NCI-H510A treated with DMSO at 0.1 percent for 48 hours (cell line): ENCODE measurements at places on chromosomes 6 and 20.

- peak; percentile 53 for DNase-seq
These were observed 17.3 kb downstream of the FKBP1A start for GRCh38 chr20:1375515-1375914.

GRCh38 chr20:34515484-34516246 is 557 bp upstream of the DYNLRB1 start:
- peak; percentile 83 for DNase-seq

- DNase-seq: no peak
These were observed 386.9 kb downstream of the CDH26 start for GRCh38 chr20:60345106-60345505.

DNA sequence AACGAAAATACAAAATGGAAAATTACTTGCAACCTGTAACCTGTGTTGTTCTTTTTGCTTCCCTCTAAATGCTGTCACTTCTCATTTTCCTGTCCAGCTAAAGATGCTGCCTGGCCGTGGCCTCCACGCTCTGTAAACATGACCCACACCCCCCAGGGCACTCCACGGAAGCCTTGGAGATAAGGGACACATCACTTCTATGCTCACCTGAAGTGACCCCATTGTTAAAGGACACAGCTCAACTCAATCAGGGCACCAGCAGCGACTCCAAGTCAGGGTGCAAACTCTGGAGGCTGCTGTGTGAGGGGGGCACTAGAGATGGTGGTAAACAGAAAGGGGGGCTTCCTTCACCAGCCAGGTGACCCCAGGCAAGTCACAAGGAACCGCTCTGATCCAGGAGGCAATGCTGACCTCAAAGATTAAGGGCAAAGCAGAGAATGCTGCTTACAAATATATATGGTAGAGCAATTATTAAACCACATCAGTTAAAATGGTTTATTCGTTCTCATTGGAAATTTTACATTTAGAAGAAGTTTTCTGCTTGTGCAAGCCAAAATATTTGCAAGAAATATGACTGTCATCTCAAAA is 13.2 kb downstream of the DIDO1 start:
- no peak for DNase-seq

DNA sequence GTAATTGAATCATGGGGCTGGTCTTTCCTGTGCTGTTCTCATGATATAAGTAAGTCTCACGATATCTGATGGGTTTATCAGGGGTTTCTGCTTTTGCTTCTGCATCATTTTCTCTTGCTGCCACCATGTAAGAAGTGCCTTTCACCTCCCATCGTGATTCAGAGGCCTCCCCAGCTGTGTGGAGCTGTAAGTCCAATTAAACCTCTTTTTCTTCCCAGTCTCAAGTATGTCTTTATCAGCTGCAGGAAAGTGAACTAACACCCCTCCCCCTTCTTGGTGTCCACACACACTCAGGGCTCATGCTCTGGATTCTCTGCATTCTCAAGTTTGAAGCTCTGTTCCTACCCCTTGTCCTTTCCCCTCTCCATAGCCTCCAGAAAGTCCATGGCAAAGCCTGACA is 107.1 kb downstream of the THBS2 start:
- DNase-seq: no peak

DNA sequence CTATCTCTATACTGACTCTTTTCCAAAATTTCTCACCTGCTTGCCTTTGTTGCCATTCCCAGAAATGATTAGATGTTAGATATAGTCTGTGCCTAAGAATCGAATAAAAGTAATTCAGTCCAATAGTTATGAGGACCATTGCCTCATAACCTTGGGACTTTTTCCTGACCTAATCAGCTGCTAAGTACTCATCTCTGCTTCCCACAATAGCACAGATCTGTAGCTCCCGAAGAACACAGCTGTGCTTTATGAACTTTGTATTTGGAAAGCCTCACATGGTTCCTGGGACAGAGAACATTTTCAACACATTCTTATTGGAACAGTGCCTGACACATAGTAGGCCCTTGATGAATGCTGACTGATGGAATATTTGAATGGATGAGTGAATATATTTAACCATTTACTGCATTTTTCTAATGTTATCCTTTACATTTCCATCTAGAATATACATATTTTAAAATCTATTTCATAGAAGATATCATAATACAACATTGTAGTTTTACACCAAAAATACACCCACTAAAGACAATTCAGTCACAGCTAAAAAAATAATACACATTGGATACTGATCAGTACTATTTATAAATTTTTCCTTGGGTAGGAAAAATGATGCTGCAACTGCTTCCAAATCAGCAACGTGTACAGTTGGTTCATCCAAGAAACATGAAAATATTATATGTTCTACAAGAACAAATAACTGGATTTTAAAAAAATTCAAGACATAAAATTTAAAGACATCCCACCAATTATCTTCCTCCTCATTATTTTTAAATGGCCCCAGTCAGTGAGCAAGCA is 53.9 kb downstream of the HS3ST5 start:
- DNase-seq: no peak

DNA sequence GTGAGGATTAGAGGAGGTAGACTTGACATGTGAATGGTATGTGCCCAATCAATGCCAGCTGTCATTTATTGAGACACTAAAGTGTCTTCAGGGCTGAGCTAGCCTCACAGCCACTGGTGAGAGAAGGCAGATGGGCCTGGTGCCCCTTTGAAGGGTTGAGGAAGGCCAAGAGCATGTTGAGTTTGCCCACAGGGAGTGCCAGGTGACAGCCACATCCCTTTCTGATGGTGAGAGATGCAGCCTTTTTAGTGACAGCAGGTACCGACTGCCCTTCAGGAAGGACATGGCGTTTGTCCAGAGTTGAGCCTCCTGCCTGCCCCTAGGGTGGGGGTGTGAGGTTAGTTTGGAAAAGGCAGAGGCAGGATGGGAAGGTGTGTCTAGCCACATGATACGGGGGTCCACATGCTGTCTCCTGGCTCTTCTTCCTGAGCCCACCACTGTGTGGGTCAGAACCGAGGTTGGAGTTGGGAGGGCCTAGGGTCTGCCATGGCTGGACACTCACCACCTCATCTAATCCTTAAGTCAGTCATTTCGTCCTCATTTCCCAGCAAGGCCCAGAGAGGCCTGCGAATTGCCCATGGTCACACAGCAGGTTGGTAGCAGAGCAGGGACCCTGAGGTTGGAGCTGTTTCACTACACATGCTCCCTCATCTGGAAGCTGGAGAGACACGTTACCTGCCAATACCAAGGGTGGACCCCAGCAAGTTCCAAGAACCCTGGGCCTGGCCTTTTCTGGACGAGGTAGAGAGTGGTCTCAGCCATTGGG is 32.5 kb downstream of the SPDEF start:
- no peak for DNase-seq

- no peak for DNase-seq
These were observed 93.7 kb downstream of the DST start for GRCh38 chr6:56549014-56549413.

DNA sequence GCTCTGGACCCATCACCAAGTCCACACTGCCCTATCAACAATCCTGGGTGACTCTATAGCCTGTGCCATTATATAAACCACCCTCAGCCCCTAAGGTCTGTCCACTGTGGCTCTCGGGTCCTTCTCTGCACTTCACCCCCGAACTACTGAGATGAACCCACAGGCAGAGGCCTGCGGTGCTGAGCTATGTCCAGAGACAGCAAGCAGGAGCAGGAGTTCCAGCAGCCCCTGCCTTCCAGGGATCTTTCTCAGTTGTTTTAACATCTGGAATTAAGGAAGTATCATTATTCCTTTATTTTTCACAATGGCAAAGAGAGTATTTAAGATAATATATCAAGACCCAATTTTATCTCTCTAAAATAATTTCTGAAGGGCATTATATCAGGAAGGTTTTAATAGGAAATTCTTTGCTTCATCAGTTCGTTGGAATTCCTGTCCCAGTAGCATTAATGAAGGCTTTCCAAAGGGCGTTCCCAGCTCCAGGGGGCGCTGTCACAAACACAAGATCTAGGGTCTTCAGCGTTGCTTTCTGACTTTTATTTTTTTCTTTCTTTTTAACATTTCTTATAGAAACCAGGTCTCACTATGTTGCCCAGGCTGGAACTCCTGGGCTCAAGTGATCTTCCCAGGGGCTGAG is 27.3 kb downstream of the RRBP1 start:
- DNase-seq: no peak

- DNase-seq: no peak
These were observed 10.3 kb upstream of the TCP11 start for GRCh38 chr6:35151466-35151865.

DNA sequence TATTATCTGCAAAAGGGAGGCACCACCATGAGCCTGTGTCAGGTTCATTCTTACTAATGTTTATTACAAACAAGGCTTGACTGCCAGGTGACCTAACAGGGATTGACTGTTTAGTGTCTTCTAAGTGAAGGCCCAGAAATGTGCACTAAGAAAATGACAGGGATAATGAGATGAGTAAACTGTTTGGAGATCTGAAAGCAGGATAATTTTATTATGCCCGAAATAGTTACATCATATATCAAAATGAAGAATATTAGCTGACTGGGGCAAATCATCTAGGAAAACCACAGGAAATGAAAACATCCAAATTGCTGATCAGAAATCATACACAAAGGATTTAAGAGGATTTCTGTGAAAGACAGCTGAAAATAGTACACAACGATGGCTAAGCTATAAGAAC is 516.7 kb downstream of the HDGFL1 start:
- DNase-seq: no peak

- no peak for DNase-seq
These were observed 124.6 kb downstream of the SYCP2 start for GRCh38 chr20:59808729-59809381.

DNA sequence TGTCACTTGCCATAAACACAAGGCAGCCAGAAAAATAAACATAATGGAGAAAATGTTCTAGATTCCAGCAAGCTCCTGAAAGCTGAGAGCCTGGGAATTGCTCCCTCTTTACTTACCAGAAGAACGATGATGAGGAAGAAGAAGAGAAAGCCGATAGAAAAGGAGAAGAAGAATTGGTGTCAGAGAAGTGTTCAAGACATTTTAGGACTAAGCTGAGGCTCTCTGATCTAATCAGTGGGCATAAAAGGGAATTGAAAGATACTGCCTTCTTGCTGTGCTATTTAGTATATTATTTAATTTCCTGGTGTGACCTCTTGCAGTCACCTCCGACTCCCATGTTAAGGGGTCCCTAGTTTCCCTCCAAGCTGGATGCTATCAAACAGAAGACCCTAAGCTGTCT is 316.6 kb upstream of the JARID2 start:
- DNase-seq: no peak

- DNase-seq: no peak
These were observed 598.5 kb upstream of the IRAK1BP1 start for GRCh38 chr6:78268591-78269452.

DNA sequence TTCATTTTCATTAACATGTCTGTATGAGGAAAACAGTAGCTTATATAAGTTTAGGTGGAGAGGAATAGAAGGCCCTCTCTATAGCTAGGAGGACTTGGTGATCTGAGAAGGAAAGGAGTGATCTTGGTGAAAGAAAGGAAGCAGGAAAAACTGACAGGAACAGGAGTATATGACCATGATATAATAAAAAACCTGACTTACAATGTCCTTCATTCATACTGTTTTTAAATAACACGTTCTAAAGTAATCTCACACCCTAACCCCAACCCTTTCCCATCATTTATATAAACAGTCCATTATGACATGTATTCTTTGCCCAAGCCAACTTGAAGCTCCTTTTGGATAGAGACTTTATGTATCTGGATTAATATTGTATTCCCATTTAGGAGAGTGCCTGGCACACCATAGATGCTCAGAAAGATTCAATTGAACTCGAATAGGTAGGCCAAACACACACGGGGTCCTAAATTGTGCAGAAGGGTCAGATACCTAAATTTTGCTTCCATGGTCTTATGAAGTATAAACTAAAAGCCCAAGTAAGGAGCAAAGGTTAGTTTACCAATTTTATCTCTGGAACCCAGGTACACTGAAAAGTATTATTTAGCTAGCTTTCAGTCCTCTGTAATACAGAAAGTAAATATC is 75.9 kb downstream of the OR2B2 start:
- no peak for DNase-seq

DNA sequence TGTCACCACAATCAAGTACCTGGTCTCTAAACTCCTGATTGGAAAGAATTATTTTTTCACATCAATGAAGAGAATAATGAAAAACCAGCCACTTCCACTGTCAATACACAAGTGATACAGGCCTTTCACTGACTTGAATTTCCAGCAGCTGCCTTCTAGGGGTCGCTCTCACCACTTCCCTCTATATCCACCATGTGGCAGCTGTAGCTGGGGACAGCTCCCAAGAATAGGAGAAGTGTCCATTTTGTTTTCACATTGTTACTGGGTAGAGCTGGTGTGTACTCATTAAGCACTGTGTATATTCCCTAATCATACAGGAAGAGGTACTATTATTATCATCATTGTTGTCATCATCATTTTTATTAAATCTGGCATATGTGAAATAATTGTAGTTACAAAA is 438.4 kb upstream of the SPTLC3 start:
- peak; percentile 84 for DNase-seq

DNA sequence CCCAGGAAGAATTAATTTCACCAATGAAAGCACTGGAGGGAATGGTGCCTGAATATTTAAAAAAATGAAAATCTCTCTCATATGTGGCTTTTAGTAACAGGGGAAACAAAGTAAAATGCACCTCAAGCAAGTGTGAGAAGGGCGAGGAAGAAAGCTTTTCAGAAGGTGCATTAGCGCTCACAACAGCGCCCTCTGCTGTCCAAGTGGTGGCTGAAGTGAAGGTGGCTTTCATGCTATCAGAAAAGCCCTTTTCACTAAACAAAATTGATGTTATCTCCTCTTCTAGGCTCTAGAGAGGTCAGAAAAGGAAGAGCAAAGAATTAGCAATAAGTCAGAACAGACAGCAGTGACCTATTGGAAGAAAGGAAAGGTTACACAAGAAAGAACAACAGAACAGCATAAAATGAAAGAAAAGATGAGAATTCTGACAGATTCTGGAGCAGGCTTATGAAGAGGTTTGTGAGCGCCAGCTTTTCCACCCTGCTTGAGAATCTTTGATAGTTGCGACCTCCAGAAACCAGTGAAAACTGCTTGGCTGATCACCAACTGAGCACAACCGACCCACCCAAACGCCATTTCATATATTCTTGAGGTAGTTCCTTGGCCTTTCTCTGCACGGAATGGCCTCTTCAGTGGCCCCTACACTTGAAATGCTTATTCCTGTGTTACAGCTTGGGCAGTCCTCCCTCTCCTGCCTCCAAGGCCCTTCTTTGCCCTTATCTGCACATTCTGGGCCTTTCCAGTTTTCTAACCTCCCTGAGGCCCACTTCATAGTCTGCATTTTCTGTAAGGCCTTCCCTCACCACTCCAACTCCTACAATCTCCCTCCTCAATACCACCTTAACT is 45.3 kb downstream of the SMLR1 start:
- peak; percentile 13 for DNase-seq

GRCh38 chr6:81790034-81790433 is 37.6 kb upstream of the TENT5A start:
- no peak for DNase-seq

DNA sequence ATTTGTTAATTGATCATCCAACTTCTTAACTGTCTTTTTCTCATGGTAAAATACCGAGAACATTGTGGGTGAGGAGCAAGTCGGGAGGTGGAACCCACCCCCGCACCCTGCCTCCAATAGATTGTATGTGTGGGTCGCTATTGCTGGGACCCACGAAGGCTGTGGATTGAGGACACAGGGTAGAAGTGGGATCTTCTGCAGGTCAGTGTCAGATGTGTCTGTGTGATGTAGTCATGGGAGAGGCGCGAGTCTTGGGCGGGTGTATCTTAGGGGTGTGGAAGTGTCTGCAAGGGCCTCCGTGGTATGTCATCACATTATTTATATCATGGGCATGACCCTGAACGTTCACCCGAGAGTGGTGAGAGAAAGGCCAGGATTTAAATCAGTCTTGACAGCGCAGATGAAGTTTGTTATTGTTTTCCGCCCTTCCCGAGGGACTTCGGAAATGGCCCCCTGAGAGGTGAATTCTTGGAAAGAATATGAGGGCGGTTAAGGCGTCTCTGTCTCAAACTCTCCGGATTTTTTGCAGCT is 472 bp upstream of the PAQR8 start:
- no peak for DNase-seq
